Non-pigmented ciliary epithelial cell (primary cell): ENCODE measurements at places on chromosomes 4 and X.

GRCh38 chr4:40606239-40606767 lies 23.4 kb downstream of the RBM47 start:
- DNase-seq: no peak

GRCh38 chrX:52217494-52218160 lies 32.9 kb downstream of the MAGED4 start:
- DNase-seq: no peak

GRCh38 chr4:84938316-84938715 lies 28.2 kb downstream of the WDFY3 start:
- peak; percentile 42 for DNase-seq

- no peak for DNase-seq
Measured at GRCh38 chrX:39752815-39753214, 344.9 kb downstream of the BCOR start.

DNA sequence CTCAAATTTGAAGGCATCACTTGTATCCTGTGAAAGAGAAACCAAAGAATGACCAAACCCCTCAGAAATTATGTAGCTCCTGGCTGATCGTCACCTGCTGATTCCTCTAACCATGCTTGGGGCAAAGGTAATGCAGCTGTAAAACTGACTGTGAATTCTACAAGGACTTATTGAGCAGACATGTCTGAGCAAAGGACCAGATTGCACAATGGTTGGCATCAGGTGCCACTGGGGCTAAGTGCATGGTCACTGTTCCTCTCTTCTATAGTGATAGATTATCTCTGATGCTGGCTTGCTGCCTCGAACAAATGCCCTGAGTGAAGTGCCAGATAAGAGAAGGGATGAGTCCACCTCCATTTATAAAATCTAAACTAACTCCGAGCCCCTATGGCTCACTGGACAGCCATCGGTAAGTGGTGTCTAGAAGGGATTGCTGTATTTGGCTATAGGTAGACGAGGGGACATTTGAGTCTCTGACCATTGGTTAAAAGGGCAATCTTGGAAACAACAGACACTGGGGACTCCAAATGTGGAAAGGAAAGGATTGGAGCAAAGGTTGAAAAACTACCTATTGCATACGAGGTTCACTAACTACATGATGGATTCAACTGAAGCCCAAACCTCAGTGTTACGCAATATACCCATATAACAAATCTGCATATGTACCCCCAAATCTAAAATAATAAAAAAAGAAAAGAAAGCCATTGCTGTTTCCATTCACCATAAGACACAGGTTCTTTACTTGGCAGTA lies 110.7 kb upstream of the IGSF1 start:
- DNase-seq: no peak

DNA sequence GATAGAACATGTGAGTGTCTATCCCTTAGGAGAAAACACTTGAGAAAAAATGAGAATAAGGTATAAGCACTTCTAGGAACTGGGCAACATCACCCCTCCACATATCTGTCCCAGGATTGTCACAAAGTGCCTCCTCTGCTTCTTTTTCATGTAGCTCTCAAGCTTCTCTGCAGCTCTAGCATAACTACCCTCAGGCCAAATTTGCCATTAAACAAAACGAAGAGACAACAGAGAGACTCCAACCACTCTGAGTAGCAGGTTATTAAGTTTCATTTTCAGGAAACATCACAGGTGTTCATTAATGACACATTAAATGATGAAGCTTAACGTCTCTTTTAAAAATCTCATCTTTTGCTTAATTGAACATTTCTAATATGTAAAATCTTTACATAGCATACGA lies 580.0 kb downstream of the GALNTL6 start:
- no peak for DNase-seq

- no peak for DNase-seq
Measured at GRCh38 chr4:41643331-41643730, 105.2 kb downstream of the PHOX2B start.

GRCh38 chrX:95762716-95763115 lies 921.9 kb upstream of the DIAPH2 start:
- DNase-seq: no peak

- DNase-seq: no peak
Measured at GRCh38 chr4:113955411-113955810, 24.0 kb downstream of the ARSJ start.

DNA sequence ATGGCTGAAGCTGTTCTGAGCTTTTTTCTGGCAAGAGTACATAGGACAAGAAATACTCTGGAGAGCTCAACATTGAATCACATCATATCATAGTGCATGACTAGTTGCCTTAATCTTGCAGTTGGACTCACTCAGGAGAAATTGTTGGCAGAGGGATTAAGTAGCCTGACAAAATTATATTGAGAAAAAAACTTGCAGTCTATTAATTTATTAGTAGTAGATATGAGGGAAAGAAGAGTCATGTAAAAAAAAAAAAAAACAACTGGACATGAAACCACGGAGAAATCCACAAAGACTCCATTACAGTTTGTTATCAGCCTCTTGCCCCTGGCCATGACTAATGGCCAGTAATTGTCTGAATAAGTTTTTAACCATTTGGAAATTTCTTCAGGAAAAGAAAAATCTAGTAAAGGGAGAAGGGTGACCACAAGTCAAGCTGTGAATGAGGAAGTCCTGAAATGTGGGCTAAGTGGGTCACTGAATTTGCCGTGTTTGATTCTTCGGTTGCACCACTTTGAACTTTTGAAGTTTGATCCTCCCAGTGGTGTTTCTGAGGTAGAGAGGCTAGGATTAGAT lies 45.6 kb downstream of the FHL1 start:
- no peak for DNase-seq

DNA sequence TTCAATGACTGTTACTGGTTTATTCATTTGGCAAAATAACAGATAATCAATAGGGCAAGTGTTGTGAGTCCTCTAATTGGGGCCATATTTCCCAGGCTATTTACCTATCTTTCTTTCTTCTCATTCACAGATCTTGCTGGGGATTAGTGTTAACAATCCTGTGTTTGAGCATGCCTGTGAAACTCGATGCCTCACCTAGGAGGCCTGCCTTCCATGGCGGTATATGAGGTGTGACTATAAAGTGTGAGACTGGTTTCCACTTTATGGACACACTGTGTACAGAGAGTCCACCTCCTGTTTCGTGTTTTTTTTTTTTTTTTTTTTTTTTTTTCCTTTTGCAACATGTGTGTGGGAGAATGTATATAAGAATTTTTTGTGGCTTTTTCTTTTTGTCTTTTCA lies 199.3 kb downstream of the BMPR1B start:
- no peak for DNase-seq

- no peak for DNase-seq
Measured at GRCh38 chrX:679291-679979, 48.8 kb downstream of the SHOX start.

- DNase-seq: no peak
Measured at GRCh38 chrX:124194901-124195300, 137.6 kb upstream of the TEX13D start.

- DNase-seq: no peak
Measured at GRCh38 chrX:16836371-16836770, 33.8 kb downstream of the RBBP7 start.

- no peak for DNase-seq
Measured at GRCh38 chrX:136488706-136489105, 959 bp downstream of the BRS3 start.

DNA sequence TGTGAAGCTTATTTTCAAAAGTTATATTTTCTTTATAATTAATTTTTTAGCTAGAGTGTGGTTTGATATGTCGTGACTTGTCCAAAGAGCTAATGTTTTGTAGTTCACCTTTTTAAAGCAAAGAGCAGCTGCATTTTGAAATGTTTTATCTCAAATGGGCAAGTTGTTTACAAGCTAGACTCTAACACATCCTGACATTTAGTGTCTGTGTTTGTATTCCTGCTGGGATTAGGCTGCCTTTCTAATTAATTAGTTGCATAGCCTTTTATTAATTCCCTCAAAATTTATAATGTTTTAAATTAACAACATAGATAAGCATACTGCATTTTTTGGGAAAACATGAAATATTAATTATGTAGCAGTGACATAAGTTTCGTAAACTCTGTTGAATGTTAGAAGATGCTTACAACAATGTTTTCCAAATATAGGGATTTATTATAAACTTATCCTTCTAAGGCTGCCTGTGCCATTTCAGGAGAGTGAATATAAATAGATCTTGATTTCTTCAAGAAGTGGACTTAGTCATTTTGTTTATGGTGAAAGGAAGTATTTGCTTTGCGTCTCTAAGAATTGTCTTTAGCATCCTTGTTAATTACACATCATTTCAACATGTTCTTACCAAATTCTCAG lies 37.7 kb upstream of the NUDT6 start:
- no peak for DNase-seq

DNA sequence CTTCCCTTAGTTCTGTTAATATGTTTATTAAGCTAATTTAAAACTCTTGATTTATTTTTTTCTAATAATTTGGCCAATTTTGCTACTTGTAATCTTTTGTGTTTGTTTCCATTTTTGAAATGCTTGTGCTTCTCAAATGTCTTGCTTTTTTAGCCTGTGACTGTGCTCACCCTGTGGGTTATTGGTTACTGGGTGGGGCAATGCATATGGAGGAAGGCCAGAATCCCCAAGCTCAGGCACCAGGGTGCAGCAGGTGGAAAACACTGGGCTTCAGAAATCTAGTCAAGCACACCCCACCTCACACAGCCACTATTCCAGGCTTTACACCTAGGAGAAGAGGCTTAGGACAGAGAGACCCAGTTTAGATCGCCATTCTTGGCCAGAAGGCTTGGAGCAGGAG lies 33.1 kb downstream of the ETNPPL start:
- DNase-seq: no peak

DNA sequence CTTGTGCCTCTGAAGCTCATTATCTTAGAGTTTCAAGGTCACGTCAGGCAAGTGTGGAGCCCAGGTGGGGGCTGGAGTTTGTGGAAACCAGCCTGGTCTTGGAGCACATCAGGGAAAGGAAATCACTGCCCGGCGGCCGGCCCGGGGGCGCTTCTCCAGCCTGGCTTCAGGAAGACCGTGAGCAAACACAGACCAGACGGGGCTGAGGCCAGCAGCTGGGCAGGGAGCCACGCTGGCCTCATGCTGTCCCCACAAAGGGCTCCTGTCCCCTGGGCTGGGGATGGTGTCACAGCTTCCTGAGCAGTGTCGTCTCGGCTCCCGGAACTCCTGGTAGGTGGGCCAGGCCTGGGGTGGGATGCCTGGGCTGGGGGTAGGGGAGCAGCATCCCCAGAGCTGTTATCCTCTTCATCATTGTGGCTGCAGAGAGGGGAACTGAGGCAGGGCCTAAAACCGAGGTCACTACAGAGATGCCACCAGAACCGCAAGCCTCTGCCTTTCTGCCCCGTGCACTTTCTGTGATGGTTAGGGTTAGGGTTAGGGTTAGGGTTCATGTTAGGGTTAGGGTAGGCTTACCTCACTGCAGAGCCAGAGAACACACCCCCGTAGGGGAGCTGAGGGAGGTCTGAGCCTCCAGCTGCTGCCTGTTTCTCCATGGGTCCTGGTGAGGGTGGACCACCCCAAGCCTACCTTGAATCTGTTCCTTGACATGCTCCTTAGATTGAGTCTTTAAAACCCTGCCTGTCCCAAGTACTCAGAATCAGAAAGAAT lies 77.5 kb downstream of the HTRA3 start:
- DNase-seq: no peak

GRCh38 chr4:71163317-71163716 lies 169.9 kb downstream of the DCK start:
- no peak for DNase-seq

DNA sequence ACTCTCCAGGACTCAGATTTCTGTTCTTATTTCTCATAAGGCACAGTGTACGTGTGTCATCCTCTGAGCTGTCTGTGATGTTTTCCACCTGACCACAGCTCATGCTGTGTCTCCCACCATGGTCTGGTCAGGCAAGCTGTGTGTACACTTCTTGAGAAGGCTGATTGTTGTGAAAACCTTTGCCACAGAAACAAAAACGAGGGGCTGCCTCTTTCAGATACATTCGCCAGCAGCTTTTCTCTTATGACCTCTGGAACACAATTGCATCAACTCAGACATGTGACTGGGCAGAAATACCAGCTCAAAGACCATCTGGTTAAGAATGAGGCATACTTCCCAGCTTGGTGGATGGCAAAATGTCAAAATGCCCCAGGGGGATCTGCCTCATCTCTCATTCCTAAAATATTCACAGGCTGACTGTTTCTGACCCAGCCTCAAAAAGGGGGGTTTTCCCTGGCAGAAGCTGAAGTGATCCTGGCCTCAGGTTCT lies 46.1 kb downstream of the PGRMC2 start:
- DNase-seq: peak; percentile 85

- DNase-seq: no peak
Measured at GRCh38 chrX:129318375-129318774, 204.9 kb downstream of the SMARCA1 start.
